Smooth muscle cell of the pulmonary artery (primary cell): ENCODE measurements at places on chromosomes 12 and 14. TPM values are rescaled to one million over a fixed set of nuclear protein-coding genes. Genes with fewer than 3 reads are reported as not detected.

Gene MIS18BP1
- 10.8 and 18.7 TPM in 2 replicates for total RNA-seq

Gene NANOG
- total RNA-seq = not detected in 2 replicates

Gene STON2
- 0.85 and 0.89 TPM in 2 replicates for total RNA-seq

Gene PPFIA2
- 2.6 and 4.6 TPM in 2 replicates for total RNA-seq

Gene MYH6
- not detected in 2 replicates for total RNA-seq

Gene HAL
- total RNA-seq = 1.2 TPM in 1 of 2 replicates, not detected in the other

Gene RND1
- total RNA-seq = 0.26 and 0.30 TPM in 2 replicates

Gene PUS1
- total RNA-seq = 7.4 and 15.7 TPM in 2 replicates

Gene FSCB
- not detected in 2 replicates for total RNA-seq

Gene VWF
- total RNA-seq = 0.92 and 1.2 TPM in 2 replicates

Gene SMIM41
- 0.07 and 0.10 TPM in 2 replicates for total RNA-seq

Gene ZDHHC22
- total RNA-seq = not detected in 2 replicates

Gene PRH1
- total RNA-seq = 10.6 and 16.2 TPM in 2 replicates

Gene BEST3
- not detected in 2 replicates for total RNA-seq

Gene ERP27
- total RNA-seq = not detected in 2 replicates

Gene CLEC1B
- not detected in 2 replicates for total RNA-seq

Gene SLC4A8
- 1.6 and 5.4 TPM in 2 replicates for total RNA-seq

Gene SAMD15
- 1.4 and 1.7 TPM in 2 replicates for total RNA-seq

Gene KRT78
- not detected in 2 replicates for total RNA-seq

Gene ARHGEF25
- 31.5 and 31.7 TPM in 2 replicates for total RNA-seq

Gene SLCO1B1
- total RNA-seq = not detected in 2 replicates

Gene ARHGDIB
- 11.4 and 14.0 TPM in 2 replicates for total RNA-seq

Gene AKAP6
- 10.1 and 47.7 TPM in 2 replicates for total RNA-seq

Gene CLEC14A
- 0.33 and 0.69 TPM in 2 replicates for total RNA-seq

Gene SLC38A6
- 38.7 and 41.7 TPM in 2 replicates for total RNA-seq

Gene STYX
- total RNA-seq = 17.2 and 19.5 TPM in 2 replicates

Gene ATL1
- total RNA-seq = 4.0 and 6.0 TPM in 2 replicates

Gene TBC1D30
- total RNA-seq = 0.33 and 0.43 TPM in 2 replicates

Gene RCOR1
- 16.0 and 16.7 TPM in 2 replicates for total RNA-seq

Gene BTG1
- 36.8 and 61.4 TPM in 2 replicates for total RNA-seq

Gene NCKAP5L
- 16.7 and 21.8 TPM in 2 replicates for total RNA-seq

Gene ZC3H14
- 59.0 and 60.4 TPM in 2 replicates for total RNA-seq

Gene PTHLH
- 1.6 and 6.1 TPM in 2 replicates for total RNA-seq

Gene OASL
- 0.03 and 0.26 TPM in 2 replicates for total RNA-seq
